ENCODE measurements at places on chromosomes 6 and 20.

DNA sequence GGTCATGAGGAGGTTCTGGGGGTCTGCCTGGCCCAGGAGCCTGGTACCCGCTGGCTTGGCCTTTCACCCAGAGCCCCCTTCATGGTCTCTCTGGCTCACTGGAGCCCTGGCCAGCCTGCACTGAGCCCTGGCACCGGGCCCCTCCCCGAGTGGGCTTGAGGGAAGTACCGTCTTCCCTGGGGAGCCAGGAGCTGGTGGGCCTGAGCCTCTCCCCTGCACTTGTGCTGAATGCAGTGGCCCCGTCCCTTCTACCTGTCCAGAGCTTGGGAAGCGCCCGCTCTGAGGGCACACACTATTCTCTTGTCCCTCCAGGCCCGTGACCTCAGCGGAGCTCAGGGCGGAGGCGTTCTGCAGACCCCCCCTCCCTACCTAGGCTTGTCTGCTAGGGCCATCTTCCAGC, 62.2 kb downstream of the TCP11 start:
- DNase-seq = no peak

GRCh38 chr6:71531006-71531405, 242.4 kb downstream of the OGFRL1 start:
- no peak for DNase-seq

GRCh38 chr6:71496018-71496721, 207.6 kb downstream of the OGFRL1 start:
- DNase-seq = no peak

GRCh38 chr6:157974341-157974894, 7.2 kb upstream of the SYNJ2 start:
- DNase-seq = no peak

DNA sequence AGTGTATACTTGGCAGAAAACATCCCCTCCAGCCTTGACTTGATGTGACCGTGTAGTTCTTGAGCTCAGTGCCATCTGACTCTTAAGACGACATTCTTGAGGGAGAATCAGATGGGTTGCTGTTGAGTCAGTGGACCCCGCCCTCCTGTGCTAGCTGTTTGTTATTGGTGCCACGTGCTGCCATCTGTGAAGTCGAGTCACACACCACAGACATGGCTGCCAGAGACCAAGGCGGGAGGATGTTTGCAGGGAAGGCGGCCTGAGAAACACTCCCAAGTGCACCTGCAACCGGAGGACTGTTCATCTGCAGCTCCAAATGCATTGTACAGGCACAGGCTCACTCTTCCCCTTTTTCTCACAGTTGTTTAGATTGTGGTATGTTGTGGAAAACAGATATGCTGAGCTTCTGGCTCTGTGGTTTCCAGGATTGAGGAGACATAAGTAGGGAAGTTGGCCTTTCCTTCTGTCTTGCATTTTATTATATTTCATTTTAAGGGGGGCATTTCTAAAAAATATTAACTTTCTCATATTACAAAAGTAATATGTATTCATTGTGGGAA, 345.3 kb upstream of the ZFP64 start:
- no peak for DNase-seq

- DNase-seq = no peak
Measured at GRCh38 chr6:129117355-129117754, 234.4 kb downstream of the LAMA2 start.

GRCh38 chr6:161300823-161301222, 27.0 kb upstream of the AGPAT4 start:
- DNase-seq = no peak

DNA sequence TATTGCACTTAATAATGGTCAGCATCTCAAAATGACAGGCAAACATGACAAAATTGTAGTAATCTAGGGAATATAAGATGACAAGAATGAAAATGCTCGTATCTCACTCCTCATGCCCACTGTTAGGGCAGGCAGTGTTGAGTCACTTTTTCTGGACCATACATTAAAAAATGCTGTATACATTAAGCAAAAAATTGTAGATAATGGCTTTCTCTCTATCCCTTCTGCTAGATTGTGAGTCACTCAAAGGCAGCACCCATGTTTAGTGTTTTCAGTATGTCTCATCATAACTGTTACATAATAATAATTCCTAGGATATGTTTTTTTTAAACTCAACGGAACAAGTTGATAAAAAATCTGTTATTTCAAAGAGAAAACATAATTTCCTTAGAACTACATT, 199.3 kb downstream of the TENT5A start:
- DNase-seq = no peak

- DNase-seq = no peak
Measured at GRCh38 chr6:47471911-47472310, 5.7 kb upstream of the CD2AP start.

DNA sequence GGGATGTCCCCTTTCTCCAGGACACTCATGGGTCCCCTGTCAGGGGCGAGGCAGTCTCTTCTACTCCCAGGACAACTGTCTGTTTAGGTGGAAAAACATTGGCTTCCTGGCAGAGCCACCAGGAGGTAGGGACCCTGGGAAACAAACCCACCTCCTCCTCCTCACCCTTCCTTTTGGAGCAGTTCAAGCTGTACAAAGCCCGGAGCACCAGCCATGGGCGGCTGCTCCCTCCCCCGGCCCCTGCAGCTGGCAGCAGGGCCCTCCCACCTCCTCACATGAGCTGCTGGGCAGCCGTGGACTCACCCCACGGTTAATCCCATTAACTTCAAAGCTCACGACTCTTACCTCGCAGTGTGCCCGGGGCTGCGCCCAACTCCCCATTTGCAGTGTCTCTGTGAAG, 48.6 kb downstream of the CDH4 start:
- DNase-seq = no peak

DNA sequence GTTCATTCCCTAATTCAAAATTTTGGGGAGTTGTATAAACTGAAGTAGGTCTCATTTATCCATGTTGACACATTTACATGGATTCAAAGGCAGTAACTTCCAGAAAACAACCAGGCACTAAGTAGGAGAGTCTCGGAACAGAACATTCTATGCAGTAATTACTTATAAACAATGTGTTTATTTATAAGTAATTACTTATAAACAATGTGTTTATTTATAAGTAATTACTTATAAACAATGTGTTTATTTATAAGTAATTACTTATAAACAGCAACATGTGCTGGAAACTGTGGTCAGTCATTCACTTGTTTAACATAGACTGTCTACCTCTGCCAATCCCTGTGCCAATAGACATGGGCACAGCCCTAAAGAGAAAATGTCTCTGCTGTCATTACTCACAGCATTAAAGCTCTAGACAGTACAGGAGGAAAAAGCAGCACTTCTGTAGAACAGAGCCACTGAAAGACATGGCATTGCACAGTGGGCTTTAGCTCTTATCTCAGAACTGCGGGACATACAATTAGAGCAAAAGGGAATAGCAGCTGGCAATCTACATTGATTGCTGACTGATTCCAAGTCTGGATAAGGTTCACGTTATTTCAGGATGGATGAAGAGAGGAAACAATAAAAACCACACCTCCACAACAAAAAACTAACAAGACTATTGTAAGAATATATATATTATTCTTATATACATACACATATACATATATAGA, 188.2 kb downstream of the WDR27 start:
- no peak for DNase-seq

DNA sequence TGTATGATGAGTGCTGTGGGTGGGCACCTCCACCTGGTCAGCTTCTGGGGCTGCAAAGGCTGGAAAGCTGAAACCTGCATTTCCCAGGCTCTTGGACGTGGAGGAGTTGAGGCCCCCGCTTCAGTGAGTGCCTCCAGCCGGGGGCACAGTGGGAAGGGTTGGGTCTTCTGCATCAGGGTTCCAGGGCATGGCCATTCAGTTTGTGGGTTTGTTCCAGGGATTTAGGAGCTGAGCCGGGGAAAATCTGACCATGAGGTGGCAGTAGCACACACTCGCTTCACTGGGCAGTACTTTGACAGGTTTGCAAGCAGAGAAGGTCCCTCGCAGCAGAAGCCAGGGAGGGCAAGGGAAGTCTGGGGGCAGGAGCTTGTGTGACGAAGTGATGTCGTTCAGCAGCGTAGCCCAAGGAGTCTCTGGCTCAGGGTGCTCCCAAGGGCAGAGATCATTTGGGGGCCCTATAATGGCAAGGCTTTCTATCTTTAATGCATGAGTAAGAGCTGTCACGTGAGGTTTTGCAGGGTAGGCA, 69.5 kb upstream of the SULF2 start:
- no peak for DNase-seq

DNA sequence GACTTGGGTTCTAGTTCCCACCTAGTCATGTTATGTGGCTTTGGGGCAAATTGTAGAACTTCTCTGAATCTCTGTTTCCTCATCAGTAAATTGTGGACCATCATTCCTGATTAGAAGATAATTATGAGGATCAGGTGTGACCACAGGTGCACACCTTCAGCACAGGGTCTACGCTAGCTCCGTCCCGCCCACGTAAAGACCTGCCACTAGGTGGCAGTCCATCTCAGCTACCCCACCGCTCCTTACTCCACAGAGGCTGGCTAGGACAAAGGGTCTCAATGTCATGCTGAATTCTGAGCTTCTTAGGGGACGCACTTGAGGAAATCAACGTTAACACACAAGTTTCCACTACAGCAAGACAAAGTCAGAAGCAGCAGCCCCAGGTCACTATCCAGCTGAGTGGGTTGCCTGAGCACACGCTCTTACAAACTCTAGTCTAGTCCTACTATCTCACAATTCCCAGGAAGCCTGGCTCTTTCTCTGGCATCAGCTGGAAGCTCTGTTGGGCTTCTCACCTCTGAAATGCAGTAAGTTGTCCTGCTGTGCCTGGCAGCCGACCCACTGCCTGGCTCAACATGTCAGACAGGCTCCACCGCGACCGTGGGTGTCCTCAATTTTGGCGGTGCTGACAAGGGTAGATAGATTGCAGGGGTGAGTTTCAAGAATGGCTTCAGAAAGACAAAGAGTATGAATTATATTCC, 2.0 kb upstream of the PLCG1 start:
- DNase-seq = no peak

DNA sequence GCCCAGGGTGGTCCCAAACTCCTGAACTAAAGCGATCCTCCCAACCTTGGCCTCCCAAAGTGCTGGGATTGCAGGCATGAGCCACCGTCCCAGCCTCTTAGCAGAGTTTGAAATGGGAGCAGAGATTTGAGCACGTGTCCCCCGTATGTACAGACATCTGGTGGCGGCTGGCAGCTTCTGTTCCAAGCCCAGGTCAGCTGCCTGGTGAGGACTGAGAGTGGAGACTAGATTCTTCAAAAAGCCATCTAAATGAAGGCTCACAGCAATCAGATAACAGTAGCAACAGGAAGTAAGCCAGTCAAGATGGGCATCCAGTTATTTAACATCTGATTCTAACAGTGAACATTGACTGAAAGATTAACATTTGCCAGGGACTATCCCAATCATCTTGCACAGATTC, 128.1 kb upstream of the AKAP12 start:
- DNase-seq = no peak

DNA sequence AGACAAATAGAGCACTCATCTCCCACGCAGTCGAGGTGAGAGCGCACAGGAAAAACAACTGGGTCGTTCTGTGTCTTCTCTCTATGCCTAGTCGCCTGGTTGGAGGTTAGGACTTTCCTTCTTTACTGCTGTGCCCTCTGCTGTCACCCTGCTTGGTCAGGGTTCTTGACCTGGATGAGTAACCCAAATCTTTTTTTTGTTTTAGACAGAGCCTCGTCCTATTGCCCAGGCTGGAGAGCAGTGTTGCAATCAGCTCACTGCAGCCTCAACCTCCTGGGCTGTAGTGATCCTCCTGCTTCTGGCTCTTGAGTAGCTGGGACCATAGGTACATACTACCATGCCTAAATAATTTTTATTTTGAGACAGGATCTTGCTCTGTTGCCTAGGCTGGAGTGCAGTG, 24.5 kb downstream of the PRPF6 start:
- no peak for DNase-seq

DNA sequence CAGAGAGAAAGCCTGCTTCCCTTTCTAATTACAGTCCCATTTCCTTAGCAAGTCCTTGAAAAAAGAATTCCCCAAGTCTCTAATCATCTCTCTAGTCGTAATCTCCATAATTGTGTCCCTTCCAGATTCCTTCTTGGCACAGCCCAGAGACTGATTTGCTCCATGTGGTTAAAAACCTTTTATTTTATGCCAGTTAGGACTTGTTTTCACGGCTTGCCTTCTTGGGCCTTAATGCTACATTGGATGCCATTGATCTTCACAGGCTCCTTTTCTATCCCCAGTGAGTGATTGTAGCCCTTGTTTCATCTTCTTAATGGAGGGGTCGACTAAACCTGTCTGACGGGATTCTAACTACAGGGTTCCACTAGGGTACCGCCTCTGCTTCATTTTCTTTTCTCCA, 650.6 kb upstream of the ARID1B start:
- DNase-seq = no peak

- DNase-seq = peak; percentile 80
Measured at GRCh38 chr20:44959638-44960102, 527 bp downstream of the TOMM34 start.

GRCh38 chr20:57791966-57792365, 82.2 kb upstream of the PMEPA1 start:
- no peak for DNase-seq

DNA sequence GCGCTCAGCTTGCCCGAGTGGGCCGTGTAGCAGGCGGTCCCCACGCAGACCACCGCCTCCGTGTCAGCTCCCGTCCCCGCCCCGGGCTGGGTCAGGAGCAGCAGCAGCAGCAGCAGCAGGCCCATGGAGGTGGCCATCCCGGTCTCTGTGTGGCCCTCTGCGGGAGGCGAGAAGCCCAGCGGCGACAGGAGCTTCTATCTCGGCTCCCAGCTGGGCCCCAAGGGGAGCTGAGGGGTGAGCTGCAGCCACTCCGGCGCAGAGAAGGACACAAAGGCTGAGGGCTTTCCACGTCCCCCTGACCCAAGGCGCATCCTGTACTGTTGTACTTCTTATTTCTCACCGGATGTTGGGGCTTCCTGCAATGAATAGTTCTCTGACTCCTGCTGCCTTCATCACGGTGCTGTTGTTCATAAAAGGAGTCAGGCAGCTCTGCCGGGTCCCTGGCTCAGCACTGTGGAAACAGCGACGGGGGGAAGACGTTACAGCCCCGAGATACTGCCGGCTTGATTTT, at the start of gene CD93:
Gene CD93 (minus strand): TSS at position 269 of the 511 bp plus-strand sequence. CDS start 132 bp downstream, at position 137.
- DNase-seq = no peak

GRCh38 chr6:56050530-56051201, 175.3 kb upstream of the BMP5 start:
- DNase-seq = no peak

- no peak for DNase-seq
Measured at GRCh38 chr6:130991422-130992137, 71.5 kb downstream of the EPB41L2 start.

DNA sequence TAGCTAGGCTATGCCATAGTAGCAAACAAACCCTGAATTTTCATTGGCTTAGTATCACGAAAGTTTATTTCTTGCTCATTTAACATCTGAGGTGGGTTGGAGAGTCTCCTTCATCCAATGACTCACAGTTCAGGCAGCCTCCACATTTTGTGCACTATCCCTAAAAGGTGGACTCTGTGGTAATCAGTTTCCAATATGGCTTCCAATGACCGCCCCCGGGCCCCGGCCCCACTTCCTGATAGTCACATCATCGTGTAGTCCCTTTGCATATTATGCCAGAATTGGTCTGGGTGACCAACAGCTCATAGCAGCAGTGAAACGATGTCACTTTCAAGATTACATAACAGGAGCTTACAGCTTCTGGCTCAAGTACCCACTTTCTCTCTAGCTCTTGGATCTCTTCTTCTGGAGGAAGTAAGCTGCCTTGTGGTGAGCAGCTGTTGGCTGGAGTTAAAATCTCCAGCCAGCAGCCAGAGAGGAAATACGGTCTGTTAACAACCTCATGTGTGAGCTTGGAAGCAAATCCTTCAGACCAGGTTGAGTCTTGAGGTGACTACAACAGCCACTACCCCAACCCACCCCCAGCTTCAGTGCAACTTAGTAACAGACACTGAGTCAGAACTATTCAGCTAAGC, 7.8 kb downstream of the HCRTR2 start:
- DNase-seq = no peak

GRCh38 chr20:42493001-42493400, 696.7 kb downstream of the PTPRT start:
- DNase-seq = no peak

Data from stimulated activated CD8-positive, alpha-beta memory T cell treated with anti-CD3 and anti-CD28 coated beads, Interleukin-15, amount 100 ng/mL, for 4 hours (primary cell).